ENCODE measurements at places on chromosomes 7 and 10. TPM values are rescaled to one million over a fixed set of nuclear protein-coding genes. Genes with fewer than 3 reads are reported as not detected.

DNA sequence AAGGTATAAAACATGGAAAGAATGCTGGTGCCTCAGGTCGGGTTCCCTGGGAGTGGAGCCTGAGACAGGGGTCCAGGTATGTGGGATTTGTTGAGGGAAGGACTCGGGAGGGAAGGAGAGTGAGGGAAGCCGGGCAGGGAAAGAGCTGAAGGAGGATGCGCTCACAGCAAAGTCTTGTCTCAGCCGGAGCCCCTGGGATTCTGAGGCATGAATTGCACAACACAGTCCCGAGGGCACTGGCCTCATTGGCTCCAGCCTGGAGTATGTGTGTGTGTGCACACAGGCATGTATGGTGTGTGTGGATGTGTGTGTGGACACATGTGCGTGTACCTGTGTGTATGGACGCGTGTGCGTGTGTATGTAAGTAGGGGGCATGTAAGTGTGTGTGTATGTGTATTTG is 87.4 kb downstream of the WDFY4 start:
- H3K4me3 ChIP-seq: no peak overlapping the region
- H3K36me3 ChIP-seq: no peaks in the 10 kb centered on the region
- DNase-seq: no peak
- no peak overlapping the region for H3K27ac ChIP-seq
- H3K27me3 ChIP-seq: no peaks in the 10 kb centered on the region
- H3K4me1 ChIP-seq: no peaks in the 10 kb centered on the region

DNA sequence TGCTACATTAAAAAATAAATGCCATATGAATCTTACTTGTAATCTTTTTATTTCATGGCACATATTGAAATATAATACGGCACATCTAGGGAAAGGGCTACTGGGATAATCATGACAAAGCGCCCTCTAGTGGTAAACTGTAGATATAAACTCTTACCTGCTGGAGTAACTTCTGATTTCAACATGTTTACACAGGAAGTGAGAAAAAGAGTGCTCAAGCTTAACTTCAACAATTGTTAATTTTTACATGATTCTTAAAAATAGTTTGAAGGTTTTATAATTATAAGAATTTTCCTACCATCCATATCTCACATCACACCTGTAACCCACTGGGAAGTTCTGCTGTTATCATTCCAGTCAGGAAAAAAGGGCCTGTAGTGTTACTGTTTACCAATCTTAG is 2.0 kb upstream of the HEPACAM2 start:
- H3K4me1 ChIP-seq: peaks cover 12% of the 10 kb centered on the region
- H3K27me3 ChIP-seq: no peaks in the 10 kb centered on the region
- H3K4me3 ChIP-seq: no peak overlapping the region

- H3K4me3 ChIP-seq: no peak overlapping the region
- H3K4me1 ChIP-seq: peaks cover 31% of the 10 kb centered on the region
- H3K36me3 ChIP-seq: no peaks in the 10 kb centered on the region
- DNase-seq: no peak
These were observed 109.4 kb upstream of the ZMIZ1 start for GRCh38 chr10:78959217-78959923.

GRCh38 chr10:72030762-72031543 is 57.4 kb downstream of the SPOCK2 start:
- peak; percentile 75 for DNase-seq
- peak overlapping the region; percentile 54 for H3K27ac ChIP-seq
- H3K4me3 ChIP-seq: no peak overlapping the region
- no peaks in the 10 kb centered on the region for H3K27me3 ChIP-seq
- H3K4me1 ChIP-seq: peaks cover 35% of the 10 kb centered on the region

- peaks cover 17% of the 10 kb centered on the region for H3K27me3 ChIP-seq
- DNase-seq: peak; percentile 72
- peaks cover 11% of the 10 kb centered on the region for H3K4me1 ChIP-seq
- H3K4me3 ChIP-seq: peak within 1 kb of the TSS; percentile 39
These were observed at the start of gene CARD11 for GRCh38 chr7:3043544-3044371. Gene CARD11, minus strand, starts transcription at chr7:3043867. Its CDS starts 85,361 bp downstream, at chr7:2958506.

- DNase-seq: no peak
- no peak overlapping the region for H3K4me3 ChIP-seq
- no peaks in the 10 kb centered on the region for H3K4me1 ChIP-seq
- H3K27ac ChIP-seq: no peak overlapping the region
- no peaks in the 10 kb centered on the region for H3K27me3 ChIP-seq
These were observed 307.7 kb downstream of the ADRA2A start for GRCh38 chr10:111384556-111384955.

GRCh38 chr7:156582591-156583123 is 57.9 kb upstream of the RNF32 start:
- no peaks in the 10 kb centered on the region for H3K36me3 ChIP-seq
- no peaks in the 10 kb centered on the region for H3K4me1 ChIP-seq
- no peak overlapping the region for H3K4me3 ChIP-seq
- H3K27ac ChIP-seq: no peak overlapping the region
- DNase-seq: no peak

DNA sequence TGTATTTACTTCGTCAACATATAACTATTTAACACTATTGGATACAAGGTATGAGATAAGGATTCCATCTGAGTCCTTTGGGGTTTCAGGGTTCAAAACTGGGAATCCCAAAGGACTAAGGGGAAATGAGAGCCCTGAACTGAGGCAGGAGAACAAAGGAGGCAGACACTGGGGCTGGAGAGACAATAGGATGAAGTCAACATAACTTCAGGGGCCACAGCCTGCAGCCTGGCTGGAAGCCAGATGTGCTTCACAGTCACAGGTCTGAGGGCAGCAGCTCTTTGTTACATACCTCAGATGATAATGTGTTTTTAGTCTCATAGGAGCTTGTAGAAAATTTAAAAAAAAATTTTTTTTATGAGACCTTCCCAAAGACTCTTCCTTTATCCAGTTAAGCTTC is 73.3 kb downstream of the NRF1 start:
- no peak overlapping the region for H3K4me3 ChIP-seq
- peaks cover 7% of the 10 kb centered on the region for H3K36me3 ChIP-seq
- no peak overlapping the region for H3K27ac ChIP-seq
- H3K27me3 ChIP-seq: no peaks in the 10 kb centered on the region
- no peaks in the 10 kb centered on the region for H3K4me1 ChIP-seq
- no peak for DNase-seq

- no peaks in the 10 kb centered on the region for H3K27me3 ChIP-seq
- no peak overlapping the region for H3K27ac ChIP-seq
- no peaks in the 10 kb centered on the region for H3K36me3 ChIP-seq
- DNase-seq: no peak
- no peak overlapping the region for H3K4me3 ChIP-seq
- no peaks in the 10 kb centered on the region for H3K4me1 ChIP-seq
These were observed 508.7 kb upstream of the SEMA3D start for GRCh38 chr7:85695533-85695932.

DNA sequence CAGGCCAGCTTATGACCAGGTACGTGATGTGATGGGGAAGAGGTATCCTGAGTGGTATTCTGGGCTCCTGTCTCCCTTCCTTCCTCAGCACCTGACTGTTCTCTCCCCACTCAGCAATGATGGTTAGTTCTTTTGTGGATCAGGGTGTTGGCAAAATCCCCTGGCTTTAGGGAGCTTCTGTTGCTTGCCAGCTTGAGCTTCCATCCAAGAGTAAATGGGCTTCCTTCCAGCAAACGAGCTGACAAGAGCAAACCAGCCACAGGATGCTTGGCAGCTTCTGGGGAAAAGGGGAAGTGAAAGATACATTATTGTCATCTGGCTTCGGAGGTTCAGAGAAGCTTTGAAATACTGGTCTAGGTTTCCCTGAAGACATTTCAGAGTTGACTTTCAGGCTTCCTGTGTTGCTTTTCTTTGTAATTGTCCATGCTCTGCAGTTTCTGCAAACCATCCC is 5.2 kb downstream of the DUSP5 start:
- peaks cover 73% of the 10 kb centered on the region for H3K4me1 ChIP-seq
- H3K27ac ChIP-seq: peak overlapping the region; percentile 93
- H3K36me3 ChIP-seq: peaks cover 15% of the 10 kb centered on the region
- no peak overlapping the region for H3K4me3 ChIP-seq
- no peak for DNase-seq
- peaks cover 7% of the 10 kb centered on the region for H3K27me3 ChIP-seq

GRCh38 chr10:117721873-117722272 is 179.3 kb downstream of the EMX2 start:
- no peak overlapping the region for H3K27ac ChIP-seq
- H3K36me3 ChIP-seq: no peaks in the 10 kb centered on the region
- peaks cover 22% of the 10 kb centered on the region for H3K27me3 ChIP-seq
- no peak overlapping the region for H3K4me3 ChIP-seq

Gene INA
- total RNA-seq: 0.29 TPM

Gene PGAM2
- total RNA-seq: 0.92 TPM

Gene MGMT
- total RNA-seq: 9.0 TPM

Gene CPA2
- total RNA-seq: 17.1 TPM

Gene HNRNPF
- 169 TPM for total RNA-seq

Gene FOXI2
- total RNA-seq: 0.43 TPM

Gene CDH23
- 4.0 TPM for total RNA-seq

Gene VWA2
- total RNA-seq: 5.4 TPM

All from stomach (tissue), 19 donors.